ENCODE measurements at places on chromosomes 1 and 21. TPM values are rescaled to one million over a fixed set of nuclear protein-coding genes. Genes with fewer than 3 reads are reported as not detected.

Gene PROX1
- 0.12 TPM for total RNA-seq

Gene CD1B
- total RNA-seq = not detected

Gene SYT14
- total RNA-seq = under 0.01 TPM

Gene LYPD8
- total RNA-seq = not detected

Gene SPAG17
- total RNA-seq = not detected

Gene ZNF687
- total RNA-seq = 23.0 TPM

Gene TMCC2
- 1.5 TPM for total RNA-seq

Gene S100A2
- total RNA-seq = 4.0 TPM

Gene LCE3E
- not detected for total RNA-seq

Gene TXNIP
- total RNA-seq = 611 TPM

All from NCI-H460 (cell line).